GM12864 (cell line): ENCODE measurements at places on chromosomes 7 and 10.

GRCh38 chr7:77797734-77798393 is 370 bp downstream of the TMEM60 start:
- no peak for DNase-seq

DNA sequence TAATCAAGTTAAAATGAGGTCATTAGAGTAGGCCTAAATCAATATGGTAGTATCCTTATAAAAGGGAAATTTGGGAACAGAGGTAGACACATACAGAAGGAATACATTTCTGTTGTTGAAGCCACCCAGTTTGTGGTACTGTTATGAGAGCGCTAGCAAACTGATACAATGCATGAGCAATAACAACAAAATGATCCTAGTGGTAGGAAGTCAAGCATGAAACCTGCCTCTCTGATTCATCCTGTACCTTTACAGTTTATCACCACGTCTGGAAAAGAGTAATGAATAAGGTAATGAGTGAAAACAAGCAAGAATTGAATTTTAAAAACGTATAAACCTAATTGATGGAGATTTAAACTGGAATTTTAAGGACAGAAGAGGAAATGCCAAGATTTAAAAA is 217.2 kb downstream of the PCLO start:
- no peak for DNase-seq

- DNase-seq = no peak
Observed at GRCh38 chr10:112735041-112735695, 214.9 kb upstream of the TCF7L2 start.

GRCh38 chr10:17375936-17376584 is 78.3 kb downstream of the ST8SIA6 start:
- no peak for DNase-seq

- DNase-seq = no peak
Observed at GRCh38 chr10:33869028-33869427, 534.6 kb upstream of the NRP1 start.

GRCh38 chr7:92698237-92698841 is 108.1 kb upstream of the FAM133B start:
- DNase-seq = no peak

- DNase-seq = no peak
Observed at GRCh38 chr7:85516675-85517074, 329.8 kb upstream of the SEMA3D start.

- DNase-seq = no peak
Observed at GRCh38 chr10:61935077-61935476, 33.6 kb downstream of the ARID5B start.

DNA sequence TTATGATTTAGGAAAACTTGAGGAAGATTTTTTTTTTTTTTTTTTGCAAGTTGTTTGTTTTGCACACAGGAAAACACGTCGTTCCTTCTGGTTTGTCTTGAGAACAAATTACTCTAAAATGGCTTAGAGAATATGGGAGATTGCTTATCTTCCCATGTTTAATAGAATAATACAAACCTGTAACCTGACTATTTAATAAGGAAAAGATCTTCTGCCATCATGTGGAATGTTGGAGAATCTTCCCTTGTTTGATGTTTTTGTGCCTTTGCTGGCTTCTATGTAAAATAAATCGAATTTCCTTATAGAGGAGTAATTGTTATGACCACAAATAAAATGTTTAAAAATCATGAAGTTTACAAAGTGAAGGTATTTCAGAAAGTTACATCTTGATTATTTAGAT is 818.8 kb downstream of the GATA3 start:
- DNase-seq = no peak

- DNase-seq = no peak
Observed at GRCh38 chr10:72079356-72079755, 9.0 kb downstream of the SPOCK2 start.
